Upper lobe of left lung (tissue), 6 donors: ENCODE measurements at places on chromosomes 12 and 14.
A peak's percentile ranks its signal among the peaks of the same experiment; 100 is the strongest.

- peak; percentile 95 for DNase-seq
Observed at GRCh38 chr14:51989293-51990234, at the start of gene RTRAF. Gene RTRAF (plus strand): TSS chr14:51989546. CDS start chr14:51989640, 94 bp downstream.

DNA sequence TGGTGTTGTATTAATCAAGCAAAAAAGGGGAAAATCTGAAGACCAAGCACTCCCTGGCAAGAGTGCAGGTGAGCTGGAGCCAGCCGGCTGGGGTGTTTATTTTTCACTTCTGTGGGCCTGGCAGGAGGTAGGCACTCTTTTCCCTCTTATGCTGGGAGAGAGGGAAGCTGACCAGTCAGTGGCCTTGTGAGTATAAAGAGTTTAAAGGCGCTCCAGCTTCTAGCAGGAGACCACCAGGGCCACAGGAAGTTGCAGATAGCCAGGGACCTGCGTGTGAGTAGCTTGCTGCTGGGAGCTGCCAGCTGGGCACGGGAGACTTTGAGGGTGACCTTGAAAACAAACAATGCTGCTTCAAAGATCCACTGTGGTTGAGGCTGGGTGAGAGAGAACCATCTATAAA, 217.4 kb upstream of the PWP1 start:
- no peak for DNase-seq

DNA sequence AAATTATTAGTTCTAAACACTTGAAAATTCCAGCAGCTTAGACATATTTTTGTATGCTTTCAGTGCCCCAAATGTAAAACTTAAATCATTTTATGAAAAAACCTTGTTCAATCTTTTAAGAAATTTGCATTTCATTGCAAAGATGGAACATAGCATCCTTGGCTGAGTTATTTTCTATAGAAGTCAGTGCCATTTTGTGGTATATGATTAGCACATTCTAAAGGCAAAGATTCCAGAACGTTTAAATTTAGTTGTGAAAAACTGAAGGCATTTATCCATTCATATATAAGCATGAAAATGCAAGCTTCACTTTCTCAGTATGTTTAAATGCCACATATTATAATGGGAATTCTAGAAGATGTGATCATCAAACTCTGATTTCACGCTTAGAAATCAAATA, 332.1 kb downstream of the APAF1 start:
- DNase-seq = no peak

- no peak for DNase-seq
Observed at GRCh38 chr12:65123435-65124063, 2.4 kb upstream of the WIF1 start.

DNA sequence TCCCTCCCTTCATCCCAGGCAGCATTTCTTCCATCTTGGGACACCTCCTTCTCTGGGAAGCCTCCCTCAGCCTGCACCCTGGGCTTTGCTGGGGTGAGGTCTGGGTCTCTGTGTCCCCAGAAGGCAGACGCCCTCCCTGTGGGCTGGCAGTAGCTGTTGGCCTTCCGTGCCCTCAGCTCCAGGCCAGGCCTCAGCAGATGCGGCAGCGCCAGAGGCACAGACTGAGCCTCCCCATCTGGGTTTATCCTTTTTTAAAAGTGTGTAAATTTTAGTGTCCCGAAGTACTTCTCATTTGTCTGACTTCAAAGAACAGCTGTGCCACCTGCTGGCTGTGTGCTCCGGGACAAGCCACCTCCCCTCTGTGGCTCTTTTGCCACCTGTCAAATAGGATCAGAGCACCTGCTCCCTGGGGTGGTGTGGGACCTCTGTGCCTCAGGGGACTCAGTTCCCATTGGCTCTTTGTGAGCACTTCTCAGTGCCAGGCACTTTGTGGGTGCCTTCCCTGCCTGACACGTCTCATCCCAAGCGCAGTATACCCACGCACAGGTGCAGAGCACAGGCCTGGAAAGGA, 11.1 kb downstream of the EXOC3L4 start:
- peak; percentile 49 for DNase-seq

DNA sequence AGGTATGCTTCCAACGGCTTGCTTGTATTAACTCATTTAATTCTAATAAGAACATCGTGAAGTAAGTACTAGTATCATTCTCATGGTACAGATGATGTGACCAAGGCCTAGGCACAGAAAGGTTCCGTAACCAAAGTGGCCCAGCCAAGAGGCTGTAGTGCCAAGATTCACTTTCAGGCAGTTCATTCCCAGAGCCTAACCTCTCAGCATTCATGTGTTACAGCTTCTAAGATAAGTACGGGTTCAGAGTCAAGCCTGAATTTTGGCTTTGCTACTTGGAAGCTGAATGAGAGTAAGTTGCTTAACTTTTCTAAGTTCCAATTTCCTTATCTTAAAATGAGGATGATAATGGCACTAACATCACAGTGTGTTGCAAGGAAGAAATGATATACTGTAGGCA, 379.9 kb downstream of the AEBP2 start:
- no peak for DNase-seq

DNA sequence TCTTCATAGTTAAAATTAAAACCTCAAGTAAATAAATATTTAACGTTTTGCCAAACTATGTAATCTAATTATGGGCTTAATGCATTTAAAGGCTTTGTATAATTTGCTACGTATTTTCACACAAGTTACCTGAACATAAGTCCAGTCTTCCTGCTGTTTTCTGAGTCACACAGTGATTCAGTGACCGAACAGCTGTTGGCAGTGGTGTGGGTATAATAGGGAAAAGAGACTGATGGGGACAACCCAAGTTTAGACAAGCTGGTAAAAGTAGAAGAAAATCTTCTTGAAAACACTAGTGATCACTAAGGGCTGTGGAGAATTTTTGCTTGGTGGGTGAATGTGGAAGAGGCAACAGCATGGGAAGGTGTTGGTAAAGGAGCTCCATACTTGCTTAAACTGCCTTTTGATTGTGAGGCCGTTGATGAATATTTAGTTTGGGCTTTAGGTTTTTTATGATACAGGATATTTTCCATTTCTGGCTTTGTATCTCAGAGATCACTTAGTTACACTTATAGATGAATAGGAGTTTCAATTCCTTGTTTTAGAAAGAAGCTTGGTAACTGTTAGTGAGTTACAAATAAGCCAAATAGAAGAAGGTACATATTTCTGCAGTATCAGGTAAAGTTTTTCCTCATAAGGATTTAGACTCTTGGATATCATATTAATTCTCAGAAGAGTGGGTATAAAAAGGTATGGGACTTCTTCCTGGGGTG, 23.9 kb downstream of the LRRK2 start:
- DNase-seq = no peak

DNA sequence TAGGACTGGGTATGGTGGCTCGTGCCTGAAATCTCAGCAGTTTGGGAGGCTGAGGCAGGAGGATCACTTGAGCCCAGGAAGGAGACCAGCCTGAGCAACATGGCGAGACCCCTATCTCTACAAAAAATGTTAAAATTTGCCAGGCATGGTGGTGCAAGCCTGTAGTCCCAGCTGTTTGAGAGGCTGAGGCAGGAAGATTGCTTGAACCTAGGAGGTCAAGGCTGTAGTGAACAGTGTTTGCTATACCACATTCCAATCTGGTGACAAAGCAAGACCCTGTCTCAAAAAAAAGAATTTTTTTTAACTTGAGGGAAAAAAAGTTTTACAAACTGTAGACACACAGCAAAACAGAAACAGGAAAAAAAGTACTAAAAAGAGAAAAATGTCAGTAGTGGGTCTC, 2.3 kb upstream of the MAP3K9 start:
- no peak for DNase-seq

- peak; percentile 60 for DNase-seq
Observed at GRCh38 chr14:102323102-102323501, 3.6 kb downstream of the ZNF839 start.

GRCh38 chr14:60616461-60616959, 32.8 kb downstream of the SIX1 start:
- no peak for DNase-seq

DNA sequence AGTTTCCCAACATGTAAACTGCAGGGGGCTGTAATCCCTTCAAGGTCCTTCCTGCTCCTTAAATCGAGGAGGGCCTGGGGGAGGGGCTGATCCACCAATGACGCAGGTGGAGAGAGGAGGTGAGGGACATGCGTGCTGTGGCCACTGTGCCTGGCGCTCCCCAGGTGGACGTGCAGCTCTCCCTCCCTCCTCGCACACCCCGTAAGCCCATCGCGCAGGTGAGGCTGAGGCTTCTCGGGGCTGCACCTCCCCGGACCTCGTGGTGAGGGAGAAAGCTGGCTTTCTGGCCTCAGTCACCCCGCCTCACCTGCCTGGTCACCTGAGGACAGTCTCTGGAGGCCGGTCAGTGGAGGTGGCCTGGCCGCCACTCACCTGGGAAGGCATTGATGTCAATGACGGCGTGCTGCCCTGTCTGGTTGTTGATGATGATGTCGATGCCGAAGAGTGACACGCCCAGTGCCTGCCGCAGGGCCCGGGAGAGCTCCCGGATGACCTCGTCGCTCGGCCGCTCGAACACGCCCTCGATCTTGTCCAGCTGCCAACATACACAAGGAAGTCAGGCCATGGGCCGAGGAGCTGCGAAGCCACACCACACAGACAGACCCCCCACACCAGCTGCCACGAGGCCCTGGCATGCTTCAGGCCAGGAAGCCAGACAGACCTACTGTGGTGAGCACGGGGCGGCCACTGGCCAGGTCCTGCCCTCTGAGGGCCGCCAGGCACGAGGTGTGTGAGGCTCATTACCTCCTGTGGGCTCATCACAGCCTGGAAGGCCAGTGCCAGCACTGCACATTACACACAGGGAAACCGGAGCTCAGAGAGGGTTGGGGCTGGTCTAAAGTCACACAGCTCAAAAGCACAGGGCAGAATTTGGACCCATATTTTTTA, 23.3 kb downstream of the CHGA start:
- DNase-seq = peak; percentile 82

DNA sequence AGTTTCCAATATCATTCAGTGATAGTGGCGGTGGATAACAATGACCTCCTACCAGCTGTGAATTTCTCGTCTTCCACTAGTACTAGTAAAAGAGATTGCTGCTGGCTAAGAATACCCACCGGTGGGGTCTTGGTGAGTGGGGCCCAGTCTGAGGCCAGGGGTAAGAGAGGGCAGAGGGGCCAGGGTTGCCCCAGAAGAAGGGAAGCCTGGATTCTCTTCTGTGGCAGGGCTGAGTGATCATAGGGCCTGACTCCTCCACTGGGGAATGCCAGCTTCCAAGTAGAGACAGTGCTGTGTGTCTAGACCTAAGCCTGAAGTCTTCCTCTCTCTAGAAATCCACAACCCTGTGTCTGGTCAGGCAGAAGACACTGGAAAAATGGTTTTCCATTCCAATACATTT, 5.8 kb upstream of the TMEM63C start:
- no peak for DNase-seq

GRCh38 chr14:74892745-74893144, 11.0 kb downstream of the DLST start:
- no peak for DNase-seq

DNA sequence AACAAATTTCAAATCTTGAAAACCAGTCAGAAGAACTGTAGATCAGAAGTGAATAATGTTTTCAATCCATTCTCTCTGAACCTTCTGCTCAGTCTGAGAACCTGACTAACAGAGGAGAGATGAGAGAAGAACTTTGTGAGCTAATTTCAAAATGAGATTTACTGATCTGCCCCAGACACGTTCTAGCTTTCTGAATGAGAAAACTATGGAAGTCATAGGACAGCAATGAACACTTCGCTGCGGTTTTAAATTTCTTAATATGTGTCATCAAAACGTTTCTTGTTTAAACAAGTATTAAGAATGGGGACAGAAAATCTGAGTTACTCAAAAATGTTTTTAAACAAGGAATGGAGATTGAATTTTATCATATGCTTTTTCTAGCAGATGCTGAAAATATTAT, 66.6 kb upstream of the FAR2 start:
- no peak for DNase-seq

GRCh38 chr14:26032348-26032747, 565.5 kb downstream of the NOVA1 start:
- DNase-seq = no peak

GRCh38 chr12:57456145-57456700, 1.1 kb downstream of the INHBE start:
- no peak for DNase-seq

DNA sequence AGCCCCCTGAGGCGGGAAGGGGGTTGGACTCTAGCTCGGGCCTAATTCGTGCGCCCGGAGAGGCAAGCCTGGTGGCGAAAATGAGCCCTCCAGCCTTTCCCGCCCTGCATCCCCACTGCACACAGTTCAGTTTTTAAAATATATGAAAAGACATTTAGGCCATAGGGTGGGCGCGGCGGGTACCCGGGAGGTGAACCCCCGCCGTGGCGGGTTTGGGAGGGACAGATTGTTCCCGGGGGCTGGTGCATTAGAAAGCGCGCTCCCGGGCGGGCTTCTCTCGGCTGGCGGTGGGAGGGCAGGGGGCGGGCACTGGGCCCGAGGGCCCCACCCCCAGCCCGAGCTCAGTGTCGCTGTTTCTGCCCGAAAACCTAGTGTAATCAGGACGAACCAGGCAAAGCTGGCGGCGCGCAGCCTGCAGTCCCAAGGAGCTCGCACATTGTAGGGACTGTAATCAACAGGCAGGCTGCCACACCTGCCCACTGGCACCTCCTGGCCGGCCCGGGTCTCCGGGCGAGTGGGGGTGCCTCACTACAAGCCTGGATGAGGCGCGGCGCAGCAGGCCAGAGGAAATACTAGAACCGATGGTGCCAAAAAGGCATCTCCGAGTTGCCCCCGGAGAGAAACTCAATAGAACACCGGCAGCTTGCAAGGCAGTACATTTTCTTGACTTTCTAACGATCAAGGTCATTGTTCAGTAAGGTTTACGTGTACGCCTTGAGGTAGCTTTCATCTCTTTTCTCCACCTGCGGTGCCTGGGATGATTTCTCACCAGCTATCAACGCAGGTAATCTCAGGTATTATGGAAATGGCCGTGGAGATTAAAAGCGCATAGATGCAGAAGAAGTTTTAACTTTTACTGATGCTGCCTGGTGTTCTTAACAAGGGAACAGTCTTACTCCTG, 764 bp upstream of the SPTB start:
- peak; percentile 90 for DNase-seq

DNA sequence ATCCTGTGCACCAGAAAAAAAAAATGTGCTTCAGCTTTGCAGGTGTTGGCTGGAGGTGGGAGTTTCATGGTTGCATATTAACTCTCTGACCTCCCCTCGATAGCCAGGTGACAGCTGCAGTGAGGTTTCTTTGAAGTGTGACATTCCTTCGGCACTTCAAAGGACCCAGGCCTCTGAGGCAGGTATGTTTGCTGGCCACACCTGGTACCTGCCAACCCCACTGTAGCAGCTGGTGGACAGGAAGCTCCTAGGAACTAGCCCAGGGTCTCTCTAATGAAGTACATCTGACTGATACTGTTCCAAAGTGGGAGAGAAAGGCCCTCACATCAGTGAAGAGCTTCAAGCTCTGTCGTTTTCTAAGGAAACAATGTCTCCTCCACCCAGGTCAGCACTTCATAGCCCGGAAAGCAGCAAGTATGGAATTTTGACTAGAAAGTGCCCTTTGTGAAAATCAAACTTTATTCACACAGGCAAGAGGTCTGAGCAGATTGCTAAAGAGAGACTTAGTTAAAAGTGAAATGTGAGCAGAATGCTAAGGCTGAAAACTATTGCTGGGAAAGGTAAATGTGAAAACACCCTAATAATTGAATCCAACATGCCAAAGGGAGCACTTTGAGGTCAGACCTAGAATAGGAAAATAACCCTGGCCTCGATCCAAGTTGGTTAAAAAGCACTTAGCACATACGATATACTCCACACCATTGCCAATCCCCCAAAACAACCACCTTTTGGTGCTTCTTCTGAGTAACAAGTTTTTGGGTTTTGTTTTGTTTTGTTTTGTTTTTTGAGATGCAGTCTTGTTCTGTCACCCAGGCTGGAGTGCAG, 71.3 kb downstream of the PHLDA1 start:
- DNase-seq = no peak

- DNase-seq = no peak
Observed at GRCh38 chr12:109776624-109777023, 56.6 kb downstream of the TRPV4 start.
